ENCODE measurements at places on chromosomes 7 and 10.

DNA sequence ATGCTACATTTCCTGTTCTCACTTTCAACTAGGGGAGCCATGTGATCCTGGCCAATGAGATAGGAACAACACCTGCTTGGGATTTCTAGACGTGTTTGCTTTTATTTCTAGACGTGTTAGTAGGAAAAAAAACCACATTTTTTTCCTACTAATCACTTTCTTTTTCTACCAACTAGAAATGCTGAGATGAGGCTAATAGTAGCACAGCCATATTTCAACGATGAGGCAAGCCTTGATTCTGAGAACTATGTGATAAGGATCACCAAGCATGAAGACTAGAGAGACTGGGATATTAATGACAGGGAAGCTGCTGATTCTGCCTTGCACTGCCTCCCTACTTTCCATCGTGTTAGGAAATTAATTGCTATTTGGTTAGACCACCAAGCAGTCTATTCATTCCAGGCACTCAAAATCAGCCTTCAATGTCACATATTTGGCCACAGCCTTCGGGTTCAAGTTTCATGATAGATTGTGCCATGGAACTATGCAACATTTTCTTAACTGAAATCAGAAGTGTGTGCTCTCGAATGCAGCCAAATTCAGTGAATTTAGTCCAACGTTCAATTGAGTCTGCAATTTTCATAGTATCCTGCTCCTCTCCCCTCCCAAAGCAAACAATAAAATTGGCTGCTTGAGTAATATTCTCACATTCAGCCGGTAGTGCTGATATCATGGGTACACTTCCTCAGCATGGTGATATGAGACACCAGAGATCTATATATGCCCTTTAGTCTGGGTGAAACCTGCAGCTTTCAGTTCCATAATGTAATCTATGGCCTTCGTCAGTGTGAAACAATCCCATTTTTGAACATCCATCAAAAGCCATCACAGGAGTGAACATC, 98.1 kb downstream of the GPR37 start:
- DNase-seq: no peak

GRCh38 chr7:77338260-77338659, 77.9 kb downstream of the GSAP start:
- no peak for DNase-seq

GRCh38 chr10:95865814-95866466, 41.8 kb upstream of the CC2D2B start:
- DNase-seq: peak; percentile 49

- no peak for DNase-seq
These were observed 106.5 kb upstream of the SEMA3C start for GRCh38 chr7:81025360-81025759.

DNA sequence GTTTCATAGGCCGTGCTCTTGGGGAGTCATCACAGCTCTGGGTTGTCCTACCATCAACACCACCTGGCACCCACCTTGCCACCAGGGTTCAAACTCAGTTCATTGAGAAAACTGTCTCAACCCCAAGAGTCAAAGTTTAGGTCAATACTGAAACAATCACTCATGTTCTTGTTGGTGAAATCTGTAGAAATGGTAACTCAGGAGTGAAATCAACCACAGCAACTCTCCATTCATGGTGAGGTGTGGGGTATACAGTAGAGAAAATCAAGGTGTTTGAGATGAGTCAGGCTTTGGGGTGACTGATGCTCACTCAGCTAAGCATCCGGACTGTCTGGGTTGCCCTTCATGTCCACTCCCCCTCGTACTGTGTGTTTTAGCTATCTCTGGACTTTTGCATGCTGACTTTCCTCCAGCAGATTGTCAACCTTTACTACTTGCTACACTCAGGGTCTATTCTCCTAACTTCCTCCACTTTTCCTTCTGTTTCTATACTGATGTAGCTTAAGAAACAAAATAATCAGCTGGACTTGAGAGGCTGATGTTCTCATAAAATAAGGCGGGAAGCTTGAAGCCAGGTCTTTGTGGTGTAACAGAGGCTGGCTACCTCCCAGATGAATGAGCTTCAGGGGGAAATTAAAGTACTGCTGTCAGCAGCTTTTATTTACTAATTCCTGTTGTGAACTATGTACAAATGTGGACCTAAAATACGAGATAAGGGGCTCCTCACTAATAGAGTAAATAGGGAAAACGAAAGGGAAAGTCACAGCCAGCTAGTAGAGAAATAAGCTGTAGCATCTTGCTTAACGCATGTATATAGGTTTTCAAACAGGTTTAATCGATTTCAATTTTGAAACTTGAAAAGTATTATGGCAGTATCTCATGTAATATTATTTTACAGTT, 173.6 kb upstream of the AKR1E2 start:
- no peak for DNase-seq

DNA sequence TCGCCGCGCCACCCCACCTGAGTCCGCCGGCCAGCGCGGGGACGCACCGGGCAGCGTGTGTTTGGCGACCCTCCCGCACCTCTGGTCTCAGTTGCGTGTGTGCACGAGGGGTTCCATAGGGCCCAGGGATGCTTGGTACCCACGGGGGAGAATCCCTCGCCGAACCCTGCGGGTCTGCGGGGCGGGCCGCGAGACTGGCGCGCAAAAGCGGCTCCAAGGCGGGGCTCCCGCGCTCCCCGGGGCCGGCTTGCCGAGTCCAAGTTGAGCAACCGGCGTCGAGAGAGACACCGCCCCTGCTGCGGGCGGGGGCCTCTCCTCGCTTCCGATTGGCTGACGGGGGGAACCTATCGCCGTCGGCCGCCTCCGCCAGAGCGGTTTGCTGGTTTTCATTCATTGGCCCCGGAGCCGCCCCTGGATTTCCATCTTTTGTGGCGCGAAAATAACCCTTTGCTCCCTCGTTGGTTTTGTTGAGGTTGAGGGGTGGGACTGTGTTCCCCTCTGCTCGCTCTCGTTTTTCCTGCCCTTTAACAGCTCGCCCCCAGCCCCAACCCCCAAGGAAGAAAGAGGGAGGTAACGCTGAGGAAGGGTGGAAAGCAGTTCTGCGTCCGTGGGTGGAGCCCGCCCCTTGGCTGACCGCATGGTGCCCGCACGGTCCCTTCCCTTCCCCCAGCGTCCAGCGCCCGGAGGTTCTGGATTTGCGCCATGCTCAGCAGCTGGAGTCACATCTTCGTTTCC, 4.0 kb upstream of the IGF2BP3 start:
- DNase-seq: peak; percentile 78

DNA sequence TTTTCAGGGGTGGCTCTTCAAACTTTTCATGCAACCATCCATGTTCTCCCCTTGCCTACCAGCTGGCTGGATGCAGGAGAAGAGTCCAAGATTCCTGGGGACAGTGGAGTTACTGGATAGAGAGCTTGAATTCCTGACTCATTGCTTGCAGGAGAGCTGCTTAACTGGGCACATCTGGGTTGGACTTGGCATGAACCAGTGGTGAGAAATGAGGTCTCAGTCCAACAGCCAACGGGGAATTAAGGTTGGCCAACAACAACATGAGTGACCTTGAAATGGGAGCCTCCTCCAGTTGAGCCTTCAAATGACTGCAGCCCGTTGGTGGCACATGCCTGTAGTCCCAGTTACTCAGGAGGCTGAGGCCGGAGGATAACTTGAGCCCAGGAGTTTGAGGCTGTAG, 58.1 kb upstream of the OPN4 start:
- DNase-seq: no peak

DNA sequence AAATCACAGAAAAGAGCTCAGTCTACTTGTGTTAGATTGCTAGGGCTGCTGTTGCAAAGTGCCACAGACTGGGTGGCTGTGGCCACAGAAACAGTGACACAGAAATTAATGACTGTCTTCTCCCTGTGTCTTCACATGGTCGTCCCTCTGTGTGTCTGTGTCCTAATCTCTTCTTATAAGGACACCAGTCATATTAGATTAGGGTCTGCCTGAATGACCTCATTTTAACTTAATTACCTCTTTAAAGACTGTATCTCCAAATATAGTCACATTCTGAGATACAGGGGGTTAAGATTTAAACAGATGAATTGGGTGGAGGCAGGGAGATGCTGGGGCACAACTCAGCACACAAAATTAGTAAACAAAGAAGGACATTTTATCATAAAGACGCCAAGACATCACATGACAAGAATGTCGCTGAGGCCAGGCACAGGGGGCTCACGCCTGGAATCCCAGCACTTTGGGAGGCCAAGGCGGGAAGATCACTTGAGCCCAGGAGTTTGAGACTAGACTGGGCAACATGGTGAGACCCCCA, 23.3 kb upstream of the PARD3 start:
- DNase-seq: no peak

- no peak for DNase-seq
These were observed 37.2 kb downstream of the IKZF1 start for GRCh38 chr7:50341724-50342123.

DNA sequence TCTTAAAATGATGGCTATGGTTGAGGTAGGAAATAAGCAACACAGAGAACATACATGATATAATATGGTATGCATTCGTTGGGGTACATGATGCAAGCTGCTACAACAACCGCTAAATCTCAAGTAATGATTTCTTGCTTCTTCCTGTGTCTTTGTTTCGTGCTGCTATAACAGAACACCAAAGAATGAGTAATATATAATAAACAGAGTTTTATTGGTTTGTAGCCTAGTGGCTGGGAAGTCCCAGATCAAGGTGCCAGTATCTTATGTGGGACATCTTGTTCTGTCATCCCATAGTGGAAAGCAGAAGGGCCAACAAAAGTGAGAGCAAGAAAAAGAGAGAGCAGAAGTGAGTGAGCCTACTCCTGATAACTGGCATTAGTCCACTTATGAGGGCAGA, 689.7 kb downstream of the SUGCT start:
- DNase-seq: no peak

- DNase-seq: no peak
These were observed 254.7 kb upstream of the PTER start for GRCh38 chr10:16182144-16182543.

DNA sequence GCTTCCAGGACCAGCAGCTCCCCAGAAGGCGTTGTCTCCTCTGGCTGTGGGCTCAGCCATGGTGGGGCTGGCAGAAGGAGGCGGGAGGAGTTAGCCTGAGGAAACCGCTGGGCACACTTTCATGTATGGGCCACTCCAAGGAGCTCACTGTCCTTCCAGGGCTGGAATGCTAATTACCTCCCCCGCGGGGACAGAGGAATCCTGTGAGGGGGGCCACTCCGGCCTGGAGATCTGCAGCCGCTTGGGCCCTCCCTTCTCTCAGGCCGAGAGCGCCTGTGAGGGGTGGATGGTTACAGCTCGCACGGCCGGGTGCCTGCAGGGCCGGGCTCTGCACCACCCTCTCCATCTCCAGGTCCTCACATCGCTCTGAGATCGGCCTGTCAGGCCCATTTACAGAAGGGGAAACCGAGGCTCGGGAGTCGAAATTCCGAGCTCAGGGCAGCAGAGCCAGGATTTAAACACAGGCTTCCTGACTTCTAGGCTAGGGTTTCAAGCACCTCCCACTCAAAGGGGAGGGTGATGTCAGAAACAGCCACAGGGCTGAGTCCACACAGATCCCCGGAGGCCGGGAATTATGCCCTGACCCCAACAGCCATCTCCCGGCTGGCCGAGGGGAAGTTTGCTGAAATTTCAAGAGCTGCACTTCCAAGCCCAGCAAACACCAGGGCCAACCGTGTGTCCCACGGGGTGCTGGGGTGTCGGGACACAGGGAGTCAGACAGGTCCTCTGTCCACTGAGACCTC, 59.1 kb downstream of the PDGFA start:
- no peak for DNase-seq

GRCh38 chr7:120553491-120553890, 280.5 kb downstream of the KCND2 start:
- no peak for DNase-seq

GRCh38 chr10:29389935-29390334, 101.1 kb downstream of the LYZL1 start:
- no peak for DNase-seq

GRCh38 chr10:85863301-85864172, 503.1 kb downstream of the GRID1 start:
- DNase-seq: no peak

DNA sequence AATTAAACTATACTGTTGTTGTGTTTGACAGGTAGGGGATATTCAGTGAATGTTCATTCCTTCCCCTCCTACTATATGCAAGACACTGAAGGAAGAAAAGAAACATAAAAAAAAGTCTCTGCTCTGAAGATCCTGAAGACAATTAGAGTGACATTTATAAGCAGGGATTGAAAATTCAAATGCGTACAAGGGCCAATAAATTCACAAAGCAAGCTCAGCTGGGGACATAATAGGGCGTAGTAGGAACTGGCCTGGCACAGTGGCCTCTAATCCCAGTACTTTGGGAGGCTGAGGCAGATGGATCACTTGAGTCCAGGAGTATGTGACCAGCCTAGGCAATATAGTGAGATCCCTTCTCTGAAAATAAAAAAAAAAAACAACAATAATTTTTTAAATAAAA, 104.9 kb upstream of the KMT2E start:
- DNase-seq: no peak

- no peak for DNase-seq
These were observed 221.3 kb upstream of the TCERG1L start for GRCh38 chr10:131532745-131533341.

DNA sequence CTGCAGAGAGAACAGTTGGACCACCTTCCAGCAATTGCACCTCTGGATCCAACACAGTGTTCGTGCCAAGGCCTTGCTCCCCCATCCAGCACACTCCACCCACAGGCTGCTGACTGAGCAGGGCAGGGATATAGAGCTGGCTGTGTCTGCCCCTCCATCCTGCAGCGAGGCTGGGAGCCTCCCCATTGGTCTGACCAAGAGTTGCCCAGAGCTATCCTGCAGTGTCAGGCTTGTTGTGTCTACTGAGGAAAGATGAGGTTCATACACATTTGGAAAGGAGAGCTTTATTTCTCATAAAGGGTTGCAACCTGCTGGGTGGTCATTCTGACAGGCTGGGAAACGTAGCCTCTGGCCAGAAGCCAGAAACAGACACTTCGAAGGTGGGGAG, 27.1 kb downstream of the PRF1 start:
- no peak for DNase-seq

- DNase-seq: no peak
These were observed 69.4 kb downstream of the PTPRE start for GRCh38 chr10:127976286-127976685.

DNA sequence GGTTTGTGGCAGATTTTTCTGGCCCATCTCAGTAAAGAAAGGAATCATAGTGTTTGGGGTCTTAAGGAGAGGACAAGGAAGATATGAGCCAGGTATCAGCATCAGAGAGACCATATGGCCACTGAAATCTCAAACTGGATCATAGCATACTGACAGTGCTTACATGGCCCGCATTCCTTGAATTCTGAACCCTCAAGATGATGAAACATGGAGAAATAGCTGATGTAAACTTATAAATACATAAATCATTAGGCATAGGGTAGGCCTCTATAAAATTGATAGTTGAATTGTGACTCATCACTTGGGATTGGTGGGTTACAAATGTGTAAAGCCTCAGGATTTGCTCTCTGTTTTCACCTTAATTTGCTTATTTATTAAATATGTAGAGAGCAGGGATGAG, 688.5 kb downstream of the CNTNAP2 start:
- no peak for DNase-seq

- no peak for DNase-seq
These were observed 321.3 kb downstream of the PHF14 start for GRCh38 chr7:11294965-11295364.
